Heart left ventricle (tissue), 16 donors: ENCODE measurements at places on chromosomes 13 and 19. TPM values are rescaled to one million over a fixed set of nuclear protein-coding genes. Genes with fewer than 3 reads are reported as not detected.

GRCh38 chr19:12885749-12886650 lies 1.0 kb downstream of the KLF1 start:
- no peak overlapping the region for H3K27ac ChIP-seq
- DNase-seq, result no peak
- peaks cover 33% of the 10 kb centered on the region for H3K27me3 ChIP-seq
- H3K4me1 ChIP-seq, result peaks cover 2% of the 10 kb centered on the region
- H3K4me3 ChIP-seq, result peak overlapping the region; percentile 31

DNA sequence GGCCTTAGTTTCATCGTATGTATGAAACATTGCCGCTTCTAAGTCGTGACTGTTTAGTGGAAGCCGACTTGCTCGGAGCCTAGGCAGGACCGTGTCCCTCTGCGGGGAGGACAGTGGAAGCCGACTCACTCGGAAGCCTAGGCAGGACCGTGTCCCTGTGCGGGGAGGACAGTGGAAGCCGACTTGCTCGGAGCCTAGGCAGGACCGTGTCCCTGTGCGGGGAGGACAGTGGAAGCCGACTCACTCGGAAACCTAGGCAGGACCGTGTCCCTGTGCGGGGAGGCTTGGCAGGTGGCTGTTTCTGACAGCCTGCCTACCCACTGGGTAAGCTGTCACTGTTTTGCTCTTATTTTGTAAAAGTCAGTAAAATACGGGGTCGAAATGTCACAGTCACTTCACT lies 20.4 kb upstream of the DCUN1D2 start:
- no peak overlapping the region for H3K4me3 ChIP-seq
- no peaks in the 10 kb centered on the region for H3K27me3 ChIP-seq
- H3K27ac ChIP-seq, result no peak overlapping the region
- no peak for DNase-seq

DNA sequence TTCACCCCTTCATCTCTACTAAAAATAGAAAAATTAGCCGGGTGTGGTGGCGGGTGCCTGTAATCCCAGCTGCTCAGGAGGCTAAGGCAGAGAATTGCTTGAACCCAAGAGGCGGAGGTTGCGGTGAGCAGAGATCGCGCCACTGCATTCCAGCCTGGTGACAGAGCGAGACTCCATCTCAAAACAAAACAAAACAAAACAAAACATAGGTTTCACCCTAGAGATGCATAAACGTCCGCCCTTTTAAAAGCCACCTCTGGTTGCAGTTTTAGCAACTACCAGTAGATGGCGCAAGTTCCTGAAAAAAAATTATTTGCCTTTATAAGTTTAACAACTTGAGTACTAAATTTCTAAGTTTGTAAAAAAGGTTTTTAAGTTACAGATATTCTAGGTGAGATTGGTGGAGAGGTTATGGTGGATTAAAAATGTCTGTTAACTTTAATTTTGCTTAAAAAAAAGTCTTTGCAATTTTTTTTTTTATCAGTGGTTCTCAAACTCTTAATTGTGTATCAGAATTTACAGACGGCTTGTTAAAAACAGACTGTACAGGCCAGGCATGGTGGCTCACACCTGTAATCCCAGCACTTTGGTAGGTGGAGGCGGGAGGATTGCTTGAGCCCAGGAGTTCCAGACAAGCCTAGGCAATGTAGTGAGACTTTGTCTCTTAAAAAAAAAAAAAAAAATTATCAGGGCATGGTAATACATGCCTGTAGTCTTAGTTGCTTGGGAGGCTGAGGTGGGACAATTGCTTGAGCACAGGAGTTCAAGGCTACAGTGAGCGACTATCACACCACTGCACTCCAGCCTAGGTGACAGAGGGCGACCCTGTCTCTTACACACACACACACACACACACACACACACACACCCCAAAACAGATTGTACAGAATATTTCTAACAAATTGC lies 42.1 kb downstream of the NAA16 start:
- H3K27me3 ChIP-seq, result no peaks in the 10 kb centered on the region
- no peaks in the 10 kb centered on the region for H3K4me1 ChIP-seq
- no peak overlapping the region for H3K4me3 ChIP-seq
- no peak overlapping the region for H3K27ac ChIP-seq
- H3K36me3 ChIP-seq, result peaks cover 27% of the 10 kb centered on the region
- DNase-seq, result peak; percentile 40

DNA sequence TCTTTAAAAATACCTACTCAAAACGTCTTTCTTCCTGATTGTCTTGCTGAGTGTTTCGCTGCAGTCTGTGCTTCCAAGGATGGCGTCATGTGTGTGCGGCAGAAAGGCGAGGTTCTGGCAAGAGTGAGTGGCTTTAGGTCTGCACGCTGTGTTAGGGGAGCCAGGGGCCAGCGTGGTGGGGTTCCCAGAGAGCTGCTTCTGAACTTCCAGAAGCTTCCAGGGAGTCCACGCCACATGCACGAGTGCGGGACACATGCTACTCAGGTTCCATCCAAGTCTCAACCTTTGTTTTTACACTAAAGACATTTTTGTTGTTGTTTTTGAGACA lies 67.9 kb downstream of the ATP11A start:
- no peak overlapping the region for H3K27ac ChIP-seq
- DNase-seq, result no peak
- no peaks in the 10 kb centered on the region for H3K27me3 ChIP-seq
- peaks cover 3% of the 10 kb centered on the region for H3K4me1 ChIP-seq

- peaks cover 26% of the 10 kb centered on the region for H3K36me3 ChIP-seq
- no peaks in the 10 kb centered on the region for H3K27me3 ChIP-seq
- H3K27ac ChIP-seq, result peak overlapping the region; percentile 88
- peaks cover 12% of the 10 kb centered on the region for H3K4me1 ChIP-seq
Measured at GRCh38 chr19:35757231-35757748, 461 bp upstream of the HSPB6 start.

DNA sequence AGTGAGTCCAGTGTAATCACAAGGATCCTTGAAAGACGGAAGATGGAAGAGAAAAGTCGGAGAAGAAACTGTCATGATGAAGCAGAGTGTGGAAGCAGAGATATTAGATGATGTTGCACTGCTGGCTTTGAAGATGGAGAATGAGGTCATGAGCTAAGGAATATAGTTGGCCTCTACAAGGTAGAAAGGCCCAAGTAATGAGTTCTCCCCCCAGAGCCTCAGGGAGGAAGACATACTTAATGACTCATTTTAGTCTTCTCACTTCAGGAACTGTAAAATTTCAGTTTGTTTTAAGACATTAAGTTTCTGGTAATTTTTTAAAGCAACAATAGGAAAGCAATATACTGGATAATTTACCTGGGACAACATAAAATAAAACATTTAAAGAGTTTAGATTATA lies 1331.5 kb upstream of the PCDH20 start:
- H3K27me3 ChIP-seq, result no peaks in the 10 kb centered on the region
- no peaks in the 10 kb centered on the region for H3K36me3 ChIP-seq
- no peak overlapping the region for H3K4me3 ChIP-seq
- H3K4me1 ChIP-seq, result no peaks in the 10 kb centered on the region
- H3K27ac ChIP-seq, result no peak overlapping the region
- DNase-seq, result no peak

DNA sequence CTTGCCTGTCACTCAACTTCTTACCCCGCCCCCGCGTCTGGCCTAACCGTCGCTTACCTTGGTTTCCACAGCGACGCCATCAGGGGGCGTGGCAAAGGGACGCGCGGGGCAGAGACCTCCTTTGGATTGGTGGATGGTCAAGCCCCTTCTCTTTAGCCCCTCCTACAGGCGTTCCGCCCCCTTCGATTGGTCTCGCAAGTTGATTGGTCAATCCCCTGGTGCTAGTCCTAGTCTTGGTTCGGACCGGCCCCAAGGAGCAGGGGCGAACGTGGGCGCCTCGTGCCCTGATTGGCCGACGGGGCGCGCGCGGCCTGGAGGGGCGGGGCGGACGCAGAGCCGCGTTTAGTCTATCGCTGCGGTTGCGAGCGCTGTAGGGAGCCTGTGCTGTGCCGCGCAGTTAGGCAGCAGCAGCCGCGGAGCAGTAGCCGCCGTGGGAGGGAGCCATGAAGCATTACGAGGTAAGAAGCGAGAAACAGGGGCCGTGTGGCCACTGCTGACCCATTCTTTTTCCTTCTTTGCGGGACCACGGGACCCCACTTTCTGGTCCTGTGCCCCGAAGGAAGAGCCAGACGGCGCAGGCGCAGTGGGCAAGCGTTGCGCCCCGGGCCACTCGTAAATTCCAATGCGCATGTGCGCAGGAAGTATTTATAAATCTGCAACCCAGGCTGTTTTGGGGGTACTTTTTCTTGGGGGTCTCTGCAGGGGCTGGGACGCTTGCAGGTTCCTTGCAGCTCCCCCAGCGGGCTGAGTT lies at the start of gene TECR:
TSS of gene TECR (plus strand) at position 341 of the 751 bp plus-strand sequence. CDS start at position 444, 103 bp downstream.
- peaks cover 3% of the 10 kb centered on the region for H3K36me3 ChIP-seq
- peak within 1 kb of the TSS; percentile 72 for H3K4me3 ChIP-seq
- peak within 1 kb of the TSS; percentile 94 for H3K27ac ChIP-seq
- H3K27me3 ChIP-seq, result no peaks in the 10 kb centered on the region

GRCh38 chr13:91805605-91806004 lies 407.2 kb downstream of the GPC5 start:
- no peak for DNase-seq
- no peaks in the 10 kb centered on the region for H3K27me3 ChIP-seq
- no peaks in the 10 kb centered on the region for H3K36me3 ChIP-seq
- no peaks in the 10 kb centered on the region for H3K4me1 ChIP-seq
- H3K4me3 ChIP-seq, result no peak overlapping the region

- H3K27me3 ChIP-seq, result no peaks in the 10 kb centered on the region
- H3K4me1 ChIP-seq, result no peaks in the 10 kb centered on the region
- DNase-seq, result no peak
- no peak overlapping the region for H3K4me3 ChIP-seq
- no peaks in the 10 kb centered on the region for H3K36me3 ChIP-seq
- H3K27ac ChIP-seq, result no peak overlapping the region
Measured at GRCh38 chr19:44618640-44619357, 5.4 kb downstream of the IGSF23 start.

DNA sequence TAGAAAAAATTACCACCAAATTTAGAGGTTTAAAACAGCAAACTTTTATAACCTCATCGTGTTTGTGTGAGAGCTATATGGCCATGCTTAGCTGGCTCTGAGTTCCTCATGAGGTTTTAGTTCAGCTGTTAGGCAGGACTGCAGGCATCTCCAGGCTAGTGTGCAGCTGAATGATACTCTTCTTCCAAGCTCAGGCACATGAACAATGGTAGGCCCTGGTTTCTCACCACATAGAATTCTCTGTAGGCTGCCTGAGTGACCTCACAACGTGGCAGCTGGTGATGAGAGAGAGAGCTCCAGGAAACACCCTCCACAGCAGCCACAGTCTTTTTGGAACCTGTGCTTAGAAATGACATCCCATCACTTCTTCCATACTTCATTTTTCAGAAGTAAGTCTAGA lies 540.6 kb upstream of the MIR17HG start:
- H3K27me3 ChIP-seq, result no peaks in the 10 kb centered on the region
- H3K4me1 ChIP-seq, result no peaks in the 10 kb centered on the region
- H3K27ac ChIP-seq, result no peak overlapping the region
- H3K4me3 ChIP-seq, result no peak overlapping the region
- H3K36me3 ChIP-seq, result no peaks in the 10 kb centered on the region

The MTMR6 gene
- polyA plus RNA-seq, result 16.7 TPM

The ZNF837 gene
- 0.24 TPM for polyA plus RNA-seq

The ADGRE1 gene
- polyA plus RNA-seq, result 0.12 TPM
